ENCODE measurements at places on chromosomes 16 and 17. TPM values are rescaled to one million over a fixed set of nuclear protein-coding genes. Genes with fewer than 3 reads are reported as not detected.

GRCh38 chr17:72422505-72423285 lies 301.9 kb downstream of the SOX9 start:
- H3K27me3 ChIP-seq, result no peaks in the 10 kb centered on the region
- H3K27ac ChIP-seq, result no peak overlapping the region
- H3K4me3 ChIP-seq, result no peak overlapping the region
- peaks cover 2% of the 10 kb centered on the region for H3K4me1 ChIP-seq

- no peak for DNase-seq
- no peaks in the 10 kb centered on the region for H3K36me3 ChIP-seq
- no peaks in the 10 kb centered on the region for H3K27me3 ChIP-seq
- H3K27ac ChIP-seq, result no peak overlapping the region
- no peak overlapping the region for H3K4me3 ChIP-seq
- no peaks in the 10 kb centered on the region for H3K4me1 ChIP-seq
These were observed 7.3 kb upstream of the DHRS7C start for GRCh38 chr17:9798724-9799123.

The PYY gene
- not detected for total RNA-seq

The KRTAP2-2 gene
- not detected for total RNA-seq

The NRN1L gene
- 2.1 TPM for total RNA-seq
